ENCODE measurements at places on chromosomes 5 and 9.
A peak's percentile ranks its signal among the peaks of the same experiment; 100 is the strongest.

DNA sequence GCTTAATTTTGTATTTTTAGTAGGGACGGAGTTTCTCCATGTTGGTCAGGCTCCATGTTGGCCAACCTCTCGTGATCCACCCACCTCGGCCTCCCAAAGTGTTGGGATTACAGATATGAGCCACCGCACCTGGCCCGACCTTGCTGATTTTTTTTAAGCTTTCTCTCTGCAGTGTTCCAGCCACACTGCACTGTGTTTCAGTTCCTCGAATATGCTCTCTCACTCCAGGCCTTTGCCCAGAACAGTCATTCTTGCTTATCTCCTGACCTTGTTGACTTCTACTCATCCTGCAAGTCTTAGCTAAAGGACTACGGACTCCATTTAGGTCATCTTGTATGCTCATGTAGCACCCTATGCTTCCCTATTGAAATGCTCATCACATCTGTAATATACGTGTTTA lies 3.3 kb downstream of the SNAPC3 start:
- no peak for DNase-seq

GRCh38 chr5:124822647-124823046 lies 76.2 kb upstream of the ZNF608 start:
- DNase-seq: no peak

DNA sequence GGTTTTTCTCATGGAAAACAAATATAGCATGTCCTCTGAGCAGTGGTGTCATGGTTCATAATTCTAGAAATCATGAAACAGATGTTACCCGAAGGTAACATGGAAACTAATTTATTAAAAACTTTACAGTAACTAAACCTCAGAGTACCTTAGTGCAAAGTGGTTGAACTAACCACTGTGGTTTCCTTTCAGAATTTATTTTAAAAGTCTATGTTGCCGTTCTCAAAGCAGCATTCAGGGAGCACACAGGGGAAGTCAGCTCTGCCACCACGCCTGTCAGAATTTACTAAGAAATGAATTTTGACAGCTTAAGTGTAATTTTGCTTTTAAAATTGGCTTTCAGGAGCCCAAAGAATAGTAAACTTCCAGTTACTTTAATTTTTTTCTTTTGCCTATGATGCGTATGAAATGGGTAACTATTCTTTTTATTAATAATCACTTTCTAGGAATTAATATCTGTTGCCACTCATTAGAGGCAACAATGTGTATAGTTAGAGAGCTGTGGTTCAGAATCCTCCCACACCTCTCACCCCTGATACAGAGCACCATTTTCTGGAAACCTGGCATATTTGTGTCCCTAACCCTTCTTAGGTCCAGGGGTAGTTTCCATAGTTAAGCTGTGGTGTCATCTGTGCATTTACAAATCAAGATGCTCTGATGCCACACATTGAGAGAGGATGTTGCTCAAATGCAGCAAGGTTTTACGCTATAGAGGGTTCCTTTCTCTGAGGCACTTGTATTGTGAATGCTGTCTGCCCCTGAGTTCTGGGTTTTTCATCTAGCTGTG lies 202.6 kb downstream of the ZSWIM6 start:
- no peak for DNase-seq

DNA sequence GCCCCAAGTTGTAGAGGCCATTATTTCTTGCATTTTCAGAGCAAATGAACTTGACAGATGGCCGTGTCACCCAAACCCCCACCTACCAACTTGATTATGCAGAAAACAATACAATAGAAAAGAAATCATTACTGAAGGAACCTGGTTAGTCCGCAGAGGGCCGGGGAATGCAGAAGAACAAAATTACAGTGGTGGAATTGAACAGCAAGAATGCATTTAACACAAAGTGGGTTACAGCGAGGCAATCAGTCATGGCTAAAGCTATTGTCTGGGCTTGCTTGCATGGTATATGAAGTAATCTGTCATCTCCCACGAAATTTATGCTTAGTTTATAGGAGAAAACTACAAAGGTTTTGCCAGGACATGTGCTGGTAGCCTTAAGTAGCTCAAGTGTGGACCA lies 238.3 kb upstream of the IRX1 start:
- DNase-seq: no peak

DNA sequence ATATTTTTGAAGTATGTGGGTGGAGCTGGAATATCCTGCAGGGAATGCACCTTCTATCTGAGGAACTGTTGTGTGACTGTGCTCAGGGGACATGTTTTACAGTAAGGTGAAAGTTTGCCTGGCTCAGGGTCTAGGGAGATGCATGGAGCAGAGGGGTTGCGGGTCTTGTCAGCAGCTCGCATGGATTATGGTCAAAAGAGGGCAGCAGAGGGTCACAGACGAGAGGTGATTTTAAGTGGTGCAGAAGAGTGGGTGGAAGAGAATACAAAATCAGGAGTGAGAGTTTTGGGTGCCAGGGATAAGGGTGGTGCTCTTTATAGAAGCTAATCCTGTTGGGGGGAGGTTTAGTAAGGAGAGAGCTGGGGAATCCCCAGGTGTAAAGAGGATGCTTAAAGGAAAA lies 53.5 kb upstream of the GRIN3A start:
- DNase-seq: peak; percentile 27

DNA sequence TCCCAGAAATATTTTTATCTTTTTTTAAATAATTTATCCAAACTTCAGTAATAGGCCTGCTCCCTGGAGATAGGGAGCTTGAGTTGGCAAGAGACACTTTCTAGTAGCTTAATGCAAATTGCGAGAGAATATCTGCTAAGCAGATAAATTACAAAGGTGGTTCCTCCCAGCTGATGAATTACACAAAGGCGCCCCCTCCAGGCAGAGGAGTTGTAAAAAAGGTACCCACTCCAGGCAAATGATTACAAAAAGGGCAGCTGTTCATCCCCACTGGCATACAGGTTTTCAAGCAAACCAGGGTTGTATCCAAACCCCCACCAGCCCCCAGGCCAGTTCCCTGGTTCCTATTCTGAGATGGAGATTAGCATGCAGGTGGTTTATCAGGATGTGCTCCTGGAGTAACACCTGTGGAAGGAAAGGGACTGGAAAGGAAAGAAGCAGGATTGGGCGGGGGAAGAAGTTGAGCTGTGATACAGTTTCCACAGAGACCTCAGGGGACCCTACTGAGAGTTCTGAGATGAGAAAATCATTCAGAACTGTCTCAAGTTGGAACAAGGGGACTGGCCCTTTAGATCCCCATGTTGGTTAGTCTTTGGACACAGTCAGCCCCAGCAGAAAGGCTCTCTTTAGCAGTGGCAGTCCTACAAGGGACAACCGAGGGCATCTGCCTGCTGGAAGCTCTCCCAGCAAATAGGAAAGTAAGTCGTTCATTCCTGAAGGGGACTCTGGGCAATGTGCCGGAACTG lies 25.5 kb downstream of the ESM1 start:
- DNase-seq: no peak

- no peak for DNase-seq
Observed at GRCh38 chr5:160665460-160665859, 186.6 kb downstream of the ATP10B start.

DNA sequence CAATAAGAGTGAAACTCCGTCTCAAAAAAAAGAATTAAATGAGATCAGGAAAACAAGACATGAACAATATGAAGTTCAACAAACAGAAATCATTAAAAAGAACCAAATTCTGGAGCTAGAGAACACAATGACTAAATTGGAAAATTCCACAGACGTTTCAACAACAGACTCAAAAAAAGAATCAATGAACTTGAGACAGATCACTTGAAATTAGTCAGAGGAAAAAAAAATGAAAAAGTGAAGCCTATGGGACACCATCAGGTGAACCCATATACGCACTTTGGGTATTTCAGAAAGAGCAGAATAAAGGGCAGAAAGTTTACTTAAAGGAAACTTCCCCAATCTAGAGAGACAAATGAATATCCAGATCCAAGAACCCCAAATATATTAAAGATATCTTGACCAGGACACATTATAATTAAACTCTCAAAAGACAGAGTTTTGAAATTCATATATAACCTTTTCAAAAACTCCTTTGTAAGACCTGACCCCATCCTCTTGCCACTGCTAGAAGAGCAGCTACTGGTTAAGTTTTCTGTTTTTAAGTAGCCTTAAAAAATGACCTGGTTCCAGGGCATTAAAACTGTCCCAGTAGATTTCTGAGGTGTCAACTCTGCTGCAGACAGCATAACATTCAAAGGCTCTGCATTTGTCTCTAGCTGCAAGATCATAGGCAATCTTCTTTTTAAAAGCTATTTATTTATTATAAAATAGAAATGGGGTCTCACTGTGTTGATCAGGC lies 7.7 kb upstream of the MATR3 start:
- no peak for DNase-seq

GRCh38 chr5:7330256-7330655 lies 65.7 kb upstream of the ADCY2 start:
- DNase-seq: no peak

GRCh38 chr9:114033397-114034103 lies 44.5 kb downstream of the AMBP start:
- DNase-seq: no peak

- DNase-seq: no peak
Observed at GRCh38 chr5:56298336-56299090, 65.4 kb upstream of the ANKRD55 start.

DNA sequence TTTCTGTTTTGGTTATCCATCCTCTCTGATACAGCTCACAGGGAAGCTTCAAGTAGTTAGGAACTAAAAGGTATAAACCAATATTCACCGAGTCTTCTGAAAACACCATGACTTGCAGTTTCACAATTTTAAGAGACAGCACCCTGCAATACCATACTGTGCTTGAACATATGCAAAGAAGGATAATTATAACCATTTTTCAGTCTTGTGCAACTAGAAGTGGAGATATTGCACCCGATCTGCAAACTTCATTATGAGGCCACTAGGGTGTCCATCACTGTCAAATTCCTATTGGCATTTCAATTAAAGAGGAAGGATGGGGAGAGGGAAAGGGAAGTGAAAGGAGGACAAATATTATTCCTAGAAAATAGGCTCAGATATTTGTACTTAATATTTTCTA lies 32.4 kb upstream of the CEP120 start:
- no peak for DNase-seq

GRCh38 chr9:129237164-129237611 lies 59.1 kb upstream of the IER5L start:
- DNase-seq: no peak

DNA sequence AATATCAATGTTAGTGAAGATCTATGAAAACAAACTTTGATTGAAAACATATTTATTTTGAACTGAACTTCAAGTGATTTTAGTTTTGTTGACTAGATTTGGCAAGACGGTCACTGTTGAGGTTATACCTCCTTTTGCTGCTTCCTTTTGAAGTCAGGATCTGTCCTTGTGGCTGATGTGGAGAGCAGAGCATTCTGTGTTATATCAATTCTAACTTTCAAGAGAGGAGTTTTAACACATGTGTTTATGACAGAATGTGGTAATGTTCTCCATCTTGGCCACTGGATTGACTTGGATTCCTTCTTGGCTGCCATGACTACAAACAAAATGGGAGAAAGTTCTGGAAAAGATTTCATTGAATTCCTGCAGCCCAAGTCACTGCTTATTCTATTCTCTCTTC lies 104.0 kb upstream of the ACTBL2 start:
- DNase-seq: no peak

DNA sequence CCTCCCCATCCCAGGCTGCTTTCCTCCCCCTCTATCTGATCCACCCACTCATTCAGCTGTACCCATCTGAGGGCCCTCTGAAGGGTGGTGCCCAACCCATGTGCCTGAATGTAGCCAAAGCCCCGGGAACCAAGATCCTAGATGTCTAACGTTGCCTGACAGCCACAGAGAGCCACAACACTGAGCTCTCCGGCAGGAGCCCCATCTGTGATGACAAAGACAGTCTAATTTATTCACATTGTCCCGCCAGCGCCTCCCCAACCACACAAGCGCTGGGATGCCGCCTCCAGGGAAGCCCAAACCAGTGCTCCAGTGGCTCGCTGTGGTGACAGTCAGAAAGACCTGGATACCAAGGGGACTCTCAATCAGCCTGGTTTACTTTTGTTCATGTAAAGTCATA lies 8.4 kb downstream of the IGFBPL1 start:
- DNase-seq: no peak

- DNase-seq: no peak
Observed at GRCh38 chr5:96901841-96902240, 25.5 kb downstream of the ERAP2 start.

GRCh38 chr5:133794771-133795415 lies 173.5 kb downstream of the C5orf15 start:
- DNase-seq: no peak

- DNase-seq: peak; percentile 2
Observed at GRCh38 chr5:133423618-133424282, 188.6 kb downstream of the FSTL4 start.

DNA sequence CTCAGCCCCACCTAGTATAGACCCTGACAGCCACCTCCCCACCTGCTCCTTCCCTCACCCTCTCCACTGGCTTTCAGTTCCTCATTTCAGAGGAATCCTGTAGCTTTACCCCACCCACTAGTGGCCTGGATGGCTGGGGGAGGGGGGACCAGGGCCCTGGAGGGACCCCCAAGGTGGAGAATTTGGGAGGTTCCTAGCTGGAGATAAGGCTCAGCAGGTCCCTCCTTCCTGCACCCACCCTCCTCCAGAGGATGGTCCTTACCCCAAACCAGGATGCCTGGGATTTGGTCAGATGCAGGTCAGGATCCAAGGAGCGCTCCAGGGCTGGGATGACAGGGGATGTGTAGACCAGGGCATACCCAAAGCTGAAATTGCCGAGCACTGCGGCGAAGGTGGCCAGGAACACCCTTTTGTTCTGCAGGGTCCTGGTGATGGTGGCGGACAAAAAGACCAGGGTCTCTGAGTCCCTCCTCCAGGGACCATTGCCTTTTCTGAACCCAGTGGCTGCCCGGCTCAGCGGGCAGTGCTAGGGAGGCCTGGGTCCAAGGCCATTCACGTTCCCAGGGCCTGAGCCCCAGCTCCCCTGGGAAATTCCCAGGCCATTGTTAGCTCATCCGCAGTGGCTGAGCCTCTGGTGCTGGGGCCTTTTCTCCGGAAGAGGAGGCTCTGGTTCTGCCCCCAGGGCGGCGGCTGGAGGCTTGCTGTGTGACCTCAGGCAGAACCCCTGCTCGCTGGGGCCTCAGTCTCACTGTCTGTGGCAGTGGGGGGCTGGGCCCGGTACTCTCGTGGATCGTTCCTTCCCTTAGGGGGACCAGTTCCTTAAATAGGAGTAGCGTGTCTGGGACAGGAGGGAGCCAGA lies 678 bp downstream of the SLC2A6 start:
- DNase-seq: no peak

- DNase-seq: no peak
Observed at GRCh38 chr5:109231331-109231730, 178.4 kb downstream of the PJA2 start.
